Iris pigment epithelial cell (primary cell): ENCODE measurements at places on chromosomes 3 and 15.

DNA sequence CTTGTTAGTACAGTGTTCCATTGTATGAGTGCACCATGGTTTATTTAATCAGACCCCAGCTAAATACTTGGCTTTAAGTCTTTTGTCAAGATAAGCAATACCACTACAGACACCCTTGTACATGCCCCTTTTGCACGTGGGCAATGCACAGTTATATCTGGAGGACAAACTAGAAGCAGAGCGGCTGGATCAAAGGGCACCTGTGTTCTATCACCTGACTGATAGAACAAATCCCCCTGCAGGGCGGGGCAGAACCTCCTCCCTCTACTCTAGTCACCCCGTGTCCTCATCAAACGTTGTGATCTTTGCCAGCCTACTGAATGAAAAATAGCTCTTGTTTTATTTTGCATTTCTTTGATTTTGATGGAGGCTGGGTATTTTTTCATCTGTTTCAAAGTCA lies 314.9 kb downstream of the TLE3 start:
- DNase-seq, result no peak

DNA sequence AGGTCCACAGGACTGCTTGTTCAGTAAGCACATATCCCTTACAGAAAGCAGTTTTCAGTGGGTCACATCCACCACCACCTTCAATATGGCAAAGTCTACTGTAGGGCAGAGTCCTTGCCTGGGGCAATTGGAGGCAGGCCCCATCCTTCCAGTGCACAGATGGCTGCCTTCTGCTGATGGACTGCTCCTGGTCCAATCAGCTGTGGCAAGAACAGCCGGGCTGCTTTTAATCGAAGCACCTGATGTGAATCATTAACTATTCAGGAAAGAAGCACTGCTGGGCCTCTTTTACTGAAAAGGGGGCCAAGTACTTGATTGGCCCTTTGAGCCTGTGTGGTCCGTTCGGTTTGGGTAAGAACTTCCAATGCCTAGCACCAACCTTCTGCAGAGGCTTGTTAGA lies 24.4 kb downstream of the LARS2 start:
- no peak for DNase-seq

DNA sequence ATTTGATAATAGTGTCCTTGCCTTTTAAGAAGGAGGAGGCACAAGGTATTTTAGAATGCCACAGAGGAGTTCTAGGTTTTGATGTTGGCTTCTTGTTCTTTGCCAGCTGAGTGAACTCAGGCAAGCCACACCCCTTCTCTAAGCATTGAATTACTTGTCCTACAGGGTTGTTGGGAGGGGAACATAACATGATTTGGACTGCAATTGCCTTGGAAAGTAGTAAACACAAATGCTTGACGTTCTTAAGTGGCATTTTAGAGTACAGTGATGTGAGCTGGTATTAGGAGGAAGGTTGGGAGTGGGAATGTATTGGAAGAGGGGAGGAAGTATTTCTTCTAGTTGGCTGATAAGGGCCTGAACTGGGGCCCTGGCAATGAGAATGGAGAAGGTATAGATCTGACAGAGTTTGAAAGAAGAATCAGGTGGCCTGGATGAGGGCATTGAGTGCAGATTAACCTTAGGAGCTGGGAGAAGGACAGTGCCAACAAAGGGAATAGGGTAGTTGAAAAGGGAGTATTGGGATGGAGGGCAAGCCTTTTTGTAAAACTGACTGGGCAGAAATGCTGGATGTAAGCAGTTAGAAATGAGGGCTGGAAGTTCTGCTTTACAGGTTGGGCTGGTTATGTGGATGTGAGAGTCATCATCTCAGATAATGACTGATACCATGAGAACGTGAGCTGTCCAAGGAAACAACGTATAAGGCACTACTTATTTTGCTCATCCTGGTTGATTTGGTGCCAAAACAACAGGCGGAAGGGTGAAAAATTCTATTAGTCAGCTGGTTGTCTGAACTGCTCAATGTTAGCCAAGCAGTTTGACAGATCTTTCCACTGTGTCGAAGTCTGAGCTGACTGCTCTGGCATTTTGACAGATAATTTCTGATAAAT lies 16.7 kb downstream of the KAT2B start:
- DNase-seq, result peak; percentile 94

DNA sequence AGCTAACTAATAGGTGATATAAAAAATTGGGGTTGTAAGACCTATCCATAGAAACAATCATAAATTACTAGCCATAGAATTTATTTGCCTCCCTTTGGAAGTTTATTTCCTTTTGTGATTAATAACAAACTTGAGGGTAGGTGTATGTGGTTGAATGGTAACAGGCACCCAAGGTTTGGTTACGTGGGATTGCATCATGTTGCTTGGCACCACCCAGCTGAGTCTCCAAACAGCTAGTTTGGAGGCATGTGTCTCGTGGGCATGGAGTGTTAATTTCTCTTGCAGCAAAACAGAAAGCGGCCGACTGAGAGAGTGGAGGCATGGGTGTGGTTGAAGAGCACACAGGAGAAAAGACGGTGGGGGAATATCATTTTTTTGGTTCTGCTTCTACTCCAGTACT lies 441.4 kb downstream of the CNTN4 start:
- DNase-seq, result no peak

DNA sequence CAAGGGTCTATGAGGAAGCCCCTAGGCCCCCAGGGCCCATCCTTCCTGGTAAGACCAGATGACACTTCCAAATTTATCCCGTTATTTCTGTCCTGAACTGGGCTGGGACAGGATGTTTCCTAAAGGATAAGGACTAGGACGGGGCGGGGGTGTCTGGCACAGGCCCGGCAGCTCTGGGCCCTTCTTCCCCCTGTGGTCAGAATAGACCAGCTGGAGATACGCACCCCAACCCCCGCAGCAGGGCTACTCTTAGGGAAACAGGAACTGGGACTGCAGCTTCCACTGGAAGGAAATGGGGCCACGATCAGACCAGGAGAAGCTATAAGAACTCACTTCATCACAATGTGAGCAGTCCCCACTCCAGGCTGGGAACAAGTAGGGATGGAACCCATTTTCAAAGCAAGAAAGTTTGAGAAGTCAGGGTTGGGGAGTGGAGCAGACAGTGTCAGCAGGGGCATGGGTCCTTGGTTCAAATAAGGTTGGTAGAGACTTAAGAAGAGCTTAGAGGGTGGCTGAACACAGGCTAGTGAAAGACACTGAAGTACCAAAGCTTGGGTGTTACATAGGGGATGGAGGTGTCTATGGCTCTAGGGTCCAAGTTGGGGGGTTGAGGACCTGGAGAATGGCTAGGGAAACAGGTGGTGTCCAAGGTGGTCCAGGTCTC lies 1.1 kb downstream of the NCKIPSD start:
- no peak for DNase-seq

DNA sequence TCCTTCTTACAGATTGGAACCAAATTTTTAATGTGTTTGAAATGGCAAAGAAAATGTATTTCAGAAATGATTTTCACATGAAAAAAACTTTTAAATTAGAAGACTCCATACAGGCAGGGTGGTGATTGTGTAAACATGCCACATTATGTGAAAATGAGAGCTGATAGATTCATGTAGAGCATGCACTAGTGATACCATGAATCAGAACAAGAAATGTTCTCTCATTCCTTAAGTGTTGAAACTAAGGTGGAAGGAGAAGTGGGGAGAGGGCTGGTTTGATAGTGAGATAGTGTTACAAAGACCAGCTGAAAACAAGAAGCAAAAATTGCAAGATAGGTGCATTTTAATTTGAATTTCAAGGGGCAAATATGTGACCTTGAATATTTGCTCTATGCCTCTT lies 100.3 kb downstream of the CCNL1 start:
- DNase-seq, result no peak

DNA sequence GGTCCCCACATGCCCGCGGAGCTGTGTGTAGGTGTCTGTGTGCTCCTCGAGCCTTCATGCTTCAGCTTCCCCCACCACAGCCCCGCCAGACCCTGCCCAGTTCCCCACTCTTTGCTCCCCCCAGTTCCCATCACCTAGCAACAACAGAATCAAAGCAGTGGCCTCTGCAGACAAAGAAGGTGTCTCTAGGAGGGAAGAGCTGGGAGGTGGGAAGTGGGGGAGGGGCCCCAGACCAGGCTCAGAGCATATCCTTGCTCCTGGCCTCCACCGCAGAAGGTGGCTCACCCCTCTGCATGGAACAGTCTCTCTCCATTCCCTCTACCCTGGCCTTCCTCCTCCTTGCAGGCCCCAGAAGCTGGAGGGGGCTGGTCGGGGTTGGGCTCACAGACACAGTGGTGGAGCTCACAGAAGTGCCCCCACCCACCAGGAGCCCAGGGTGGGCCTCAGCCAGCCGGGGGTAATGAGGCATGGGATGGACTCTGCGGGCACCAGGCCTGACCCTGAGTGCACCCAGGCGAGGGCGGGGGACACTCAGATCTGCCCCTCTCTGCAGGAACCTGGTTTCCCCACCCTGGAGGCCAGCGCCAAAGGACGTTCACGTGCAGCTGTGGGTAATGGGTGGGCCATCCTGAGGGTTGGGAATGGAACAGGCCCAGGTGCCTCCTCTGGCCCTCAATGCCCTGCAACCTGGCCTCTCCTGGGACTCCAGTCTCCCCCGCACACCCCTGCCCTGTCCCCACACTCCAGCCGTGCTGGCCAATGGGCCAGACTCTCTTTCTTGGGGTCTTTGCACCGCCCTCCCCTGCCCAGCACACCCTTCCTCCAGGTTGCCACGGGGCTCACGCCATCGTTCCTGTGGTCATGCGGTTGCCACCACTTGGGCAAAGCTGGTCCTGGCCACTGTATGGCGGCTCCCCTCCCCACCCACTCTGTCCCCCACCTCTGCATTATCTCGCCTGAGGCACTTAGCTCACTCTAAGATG lies 53.4 kb downstream of the TPRA1 start:
- DNase-seq, result no peak

DNA sequence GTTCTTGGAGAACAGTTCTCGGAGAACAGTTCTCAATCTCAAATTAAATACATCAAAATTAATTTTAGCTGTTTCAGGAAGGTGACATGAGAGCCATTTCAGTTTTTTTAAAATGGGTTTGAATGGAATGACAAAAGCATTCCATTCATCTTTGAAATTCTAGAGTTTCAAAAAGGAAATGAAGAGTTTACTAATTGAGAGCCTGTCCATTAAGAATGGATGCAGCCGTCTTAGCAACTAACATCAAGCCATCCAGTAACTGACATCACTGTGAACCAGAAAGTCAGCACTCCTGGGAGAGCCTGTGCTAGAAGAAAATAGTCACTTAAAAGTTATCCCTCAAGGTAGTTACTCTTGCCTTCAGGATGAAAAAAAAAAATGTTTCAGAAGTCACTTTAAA lies 47.0 kb upstream of the FSTL1 start:
- DNase-seq, result peak; percentile 56

- DNase-seq, result no peak
Observed at GRCh38 chr15:73887481-73887880, 14.1 kb downstream of the TBC1D21 start.
